ENCODE measurements at places on chromosomes 2 and 18. TPM values are rescaled to one million over a fixed set of nuclear protein-coding genes. Genes with fewer than 3 reads are reported as not detected.

- H3K4me3 ChIP-seq, result no peak overlapping the region
- H3K27ac ChIP-seq, result no peak overlapping the region
- H3K27me3 ChIP-seq, result no peaks in the 10 kb centered on the region
These were observed 91.9 kb downstream of the MRO start for GRCh38 chr18:50727721-50728471.

DNA sequence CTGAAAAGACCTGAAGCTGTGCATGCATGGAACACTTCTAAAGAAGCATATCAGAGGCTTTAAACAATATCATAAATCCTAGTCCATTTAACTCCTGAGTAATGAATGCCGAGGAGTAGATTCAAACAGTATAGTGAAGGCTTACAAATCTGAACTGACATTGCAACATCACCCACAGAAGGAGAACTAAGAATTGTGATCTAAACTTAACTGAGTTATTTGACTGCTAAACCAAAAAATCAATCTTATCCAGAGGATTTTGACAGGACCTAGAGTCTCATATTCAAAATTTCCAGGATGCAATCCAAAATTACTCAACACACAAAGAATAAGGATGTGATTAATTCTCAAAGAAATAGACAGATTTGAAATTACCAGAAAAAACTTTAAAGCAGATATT lies 181.0 kb downstream of the SLC39A10 start:
- peaks cover 11% of the 10 kb centered on the region for H3K4me1 ChIP-seq
- H3K27ac ChIP-seq, result 0 out of 2 replicates have a peak overlapping the region, but pooled peaks have one; percentile 5
- no peak overlapping the region for H3K4me3 ChIP-seq
- no peaks in the 10 kb centered on the region for H3K36me3 ChIP-seq

DNA sequence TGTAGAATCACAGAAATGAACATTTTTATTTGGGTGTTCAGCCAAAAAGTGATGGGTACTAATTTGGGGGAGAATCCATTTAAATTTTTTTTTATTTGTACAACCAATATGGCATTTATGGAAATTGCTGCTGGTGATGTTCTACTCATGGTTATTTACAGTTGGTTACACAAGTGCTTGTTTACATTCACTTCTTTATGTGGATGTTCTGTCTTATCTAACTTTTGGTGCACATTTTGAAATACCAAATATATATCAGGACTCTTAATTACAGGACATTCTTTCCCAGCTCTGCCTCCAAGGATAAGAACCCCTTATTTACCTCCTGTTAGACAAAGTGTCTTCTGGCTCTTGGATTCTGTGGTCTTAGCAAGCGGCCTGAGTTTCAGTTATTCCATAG lies 35.2 kb downstream of the NEMP2 start:
- no peak for DNase-seq
- H3K4me3 ChIP-seq, result no peak overlapping the region
- H3K27ac ChIP-seq, result no peak overlapping the region
- H3K27me3 ChIP-seq, result no peaks in the 10 kb centered on the region
- no peaks in the 10 kb centered on the region for H3K36me3 ChIP-seq
- peaks cover 7% of the 10 kb centered on the region for H3K4me1 ChIP-seq

- H3K36me3 ChIP-seq, result no peaks in the 10 kb centered on the region
- H3K27ac ChIP-seq, result peak overlapping the region; percentile 80
- DNase-seq, result peak; percentile 97
These were observed 99.8 kb downstream of the SEPTIN10 start for GRCh38 chr2:109513749-109514588.

DNA sequence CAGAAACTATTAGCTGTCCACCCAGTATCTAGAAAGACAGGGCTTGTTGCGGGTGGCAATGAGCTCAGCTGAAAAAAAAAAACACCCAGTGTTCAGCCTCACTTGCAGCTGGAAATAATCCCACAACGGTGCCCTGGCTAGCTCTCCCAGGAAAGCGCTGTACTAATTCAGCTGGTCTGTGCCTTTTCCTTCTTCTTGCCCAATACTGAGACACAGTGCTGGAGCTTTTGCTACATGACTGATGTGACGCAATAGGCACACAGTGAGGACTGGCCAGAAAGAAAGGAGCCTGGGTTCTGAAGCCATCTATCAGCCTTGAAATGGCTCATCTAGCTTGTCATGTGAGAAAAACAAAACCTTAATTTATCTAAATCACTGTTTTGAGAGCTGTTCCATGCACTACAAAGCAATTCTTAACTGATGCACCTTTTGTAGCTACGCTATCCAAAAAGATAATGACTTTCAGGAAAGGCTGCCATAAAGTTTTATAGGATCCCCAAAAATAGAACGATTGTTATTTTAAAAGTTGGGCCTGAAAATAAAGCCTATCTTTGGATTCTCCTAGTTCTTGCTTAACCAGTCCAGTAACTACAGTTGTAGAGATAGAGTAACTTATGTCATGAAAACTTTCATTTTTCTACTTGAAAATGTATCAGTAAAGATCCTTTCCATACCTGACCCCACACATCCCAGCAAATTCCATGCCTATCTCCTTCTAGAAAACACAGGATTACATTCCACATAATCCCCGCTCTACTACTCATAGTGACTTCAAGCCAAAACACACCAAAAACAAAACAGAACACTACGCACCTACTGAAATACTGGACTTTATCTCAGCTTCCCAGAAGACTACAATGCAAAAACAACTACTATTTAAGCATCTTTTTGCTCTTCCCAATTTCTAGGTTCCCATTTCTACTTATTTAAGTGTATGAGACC lies 15.9 kb downstream of the KIDINS220 start:
- no peak overlapping the region for H3K4me3 ChIP-seq
- peak; percentile 83 for DNase-seq

Gene CXXC1
- 51.2 TPM for total RNA-seq

- H3K36me3 ChIP-seq, result no peaks in the 10 kb centered on the region
- peak overlapping the region; percentile 93 for H3K27ac ChIP-seq
- H3K27me3 ChIP-seq, result no peaks in the 10 kb centered on the region
- H3K4me1 ChIP-seq, result peaks cover 37% of the 10 kb centered on the region
- H3K4me3 ChIP-seq, result peak overlapping the region; percentile 56
These were observed 42.7 kb upstream of the ZFP36L2 start for GRCh38 chr2:43269074-43269572.

DNA sequence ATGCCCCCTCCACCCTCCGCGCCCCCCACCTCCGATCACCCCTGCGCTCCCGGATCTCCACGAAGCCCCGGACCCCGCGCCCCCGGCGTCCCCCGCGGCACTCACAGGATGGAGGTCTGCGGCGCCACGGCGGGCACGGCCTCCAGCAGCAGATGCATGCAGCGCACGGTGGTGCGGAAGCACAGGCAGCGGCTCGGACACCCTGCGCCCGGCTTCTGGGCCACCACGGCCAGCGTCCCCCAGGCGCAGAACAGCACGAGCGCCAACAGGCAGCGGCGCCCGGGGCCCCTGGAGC lies 217 bp downstream of the PXDN start:
- no peaks in the 10 kb centered on the region for H3K36me3 ChIP-seq
- peak overlapping the region; percentile 98 for H3K27ac ChIP-seq
- H3K4me3 ChIP-seq, result peak overlapping the region; percentile 95
- no peaks in the 10 kb centered on the region for H3K4me1 ChIP-seq
- no peaks in the 10 kb centered on the region for H3K27me3 ChIP-seq

Gene UNC80
- total RNA-seq, result not detected

Gene EFHD1
- total RNA-seq, result not detected

- H3K4me1 ChIP-seq, result no peaks in the 10 kb centered on the region
- no peaks in the 10 kb centered on the region for H3K36me3 ChIP-seq
- no peak for DNase-seq
- no peak overlapping the region for H3K27ac ChIP-seq
- H3K27me3 ChIP-seq, result no peaks in the 10 kb centered on the region
- H3K4me3 ChIP-seq, result no peak overlapping the region
These were observed 588.1 kb downstream of the DCDC2C start for GRCh38 chr2:4291430-4291829.

- H3K36me3 ChIP-seq, result no peaks in the 10 kb centered on the region
- H3K27me3 ChIP-seq, result no peaks in the 10 kb centered on the region
- no peak overlapping the region for H3K27ac ChIP-seq
- DNase-seq, result no peak
These were observed 15.8 kb upstream of the FEZ2 start for GRCh38 chr2:36613801-36614200.

GRCh38 chr18:55090564-55091188 lies 131.4 kb upstream of the CCDC68 start:
- no peak overlapping the region for H3K27ac ChIP-seq
- no peak for DNase-seq
- no peak overlapping the region for H3K4me3 ChIP-seq
- no peaks in the 10 kb centered on the region for H3K27me3 ChIP-seq
- no peaks in the 10 kb centered on the region for H3K4me1 ChIP-seq

DNA sequence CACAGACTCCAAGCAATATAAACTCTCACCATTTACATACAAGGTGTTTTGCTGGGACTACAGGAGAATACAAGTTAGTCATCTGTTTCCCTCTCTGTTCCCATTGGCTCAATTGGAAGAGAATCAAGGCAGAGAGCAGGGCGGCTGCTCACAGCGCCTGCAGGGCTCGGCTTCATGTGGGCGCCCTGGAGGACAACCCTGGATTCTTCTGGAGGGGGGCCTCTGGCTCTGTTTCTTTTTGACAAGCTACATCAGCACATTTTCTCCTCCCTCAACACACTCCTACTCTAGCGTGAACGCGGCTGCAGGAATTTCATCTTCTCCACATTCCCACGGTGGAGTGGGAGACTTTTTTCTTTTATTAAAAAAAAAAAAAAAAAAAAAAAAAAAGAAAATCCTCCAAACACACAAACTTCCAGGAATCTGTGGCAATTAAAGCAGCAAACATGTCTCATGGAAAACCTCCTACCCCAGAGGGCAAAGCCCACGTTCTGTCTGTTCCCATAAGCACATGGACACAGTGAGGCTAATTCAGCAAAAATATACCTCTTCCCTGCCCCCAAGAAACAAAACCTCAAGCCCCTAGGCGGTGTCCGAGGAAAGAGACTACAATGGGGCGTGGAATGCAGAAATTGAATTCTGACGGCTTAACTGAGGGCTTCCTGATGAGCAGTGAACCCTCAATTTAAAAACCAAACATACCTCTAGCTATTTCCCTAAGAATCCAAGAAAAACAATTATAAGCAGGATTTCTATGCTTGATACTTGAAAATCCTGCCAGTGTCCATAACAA lies 50.6 kb downstream of the PARD6G start:
- H3K4me1 ChIP-seq, result no peaks in the 10 kb centered on the region
- no peaks in the 10 kb centered on the region for H3K27me3 ChIP-seq
- no peak overlapping the region for H3K27ac ChIP-seq
- no peaks in the 10 kb centered on the region for H3K36me3 ChIP-seq
- H3K4me3 ChIP-seq, result no peak overlapping the region

Data from GM23248 (cell line).